Stimulated activated CD4-positive, alpha-beta T cell treated with anti-CD3 and anti-CD28 coated beads, Interleukin-12 subunit alpha, Interleukin-12 subunit beta, amount 100 ng/mL, for 4 hours (primary cell): ENCODE measurements at places on chromosomes 2 and 18.

DNA sequence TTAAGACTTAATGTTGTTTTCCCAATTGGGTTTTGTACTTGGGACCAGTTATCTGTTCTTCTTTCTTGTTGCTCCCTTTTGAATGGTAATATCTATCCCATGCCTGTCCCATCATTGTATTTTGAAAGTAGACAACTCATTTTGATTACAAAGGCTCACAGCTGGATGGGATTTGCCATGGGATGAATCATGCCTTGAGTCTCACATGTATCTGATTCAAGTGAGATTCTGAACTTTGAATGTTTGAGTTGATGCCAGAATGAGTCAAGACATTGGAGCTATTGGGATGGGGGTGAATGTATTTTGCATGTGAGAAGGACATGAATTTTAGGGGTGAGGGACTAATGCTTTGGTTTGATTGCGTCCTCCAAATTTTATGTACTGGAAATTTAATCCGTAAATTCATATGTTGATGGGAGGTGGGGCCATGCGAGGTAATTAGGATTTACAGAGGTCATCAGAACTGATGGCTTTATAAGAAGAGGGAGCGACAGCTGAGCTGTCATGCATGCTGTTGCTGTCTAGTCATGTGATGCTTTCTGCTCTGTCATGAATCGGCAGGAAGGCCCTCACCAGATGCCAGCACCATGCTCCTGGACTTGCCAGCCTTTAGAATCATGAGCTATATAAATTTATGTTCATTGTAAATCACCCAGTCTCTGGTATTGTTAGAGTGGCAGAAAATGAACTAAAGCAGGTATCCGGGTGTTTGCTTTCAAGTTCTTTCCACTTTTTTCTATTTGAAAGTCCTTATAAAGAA lies 741.3 kb upstream of the RAB6C start:
- no peak for DNase-seq

DNA sequence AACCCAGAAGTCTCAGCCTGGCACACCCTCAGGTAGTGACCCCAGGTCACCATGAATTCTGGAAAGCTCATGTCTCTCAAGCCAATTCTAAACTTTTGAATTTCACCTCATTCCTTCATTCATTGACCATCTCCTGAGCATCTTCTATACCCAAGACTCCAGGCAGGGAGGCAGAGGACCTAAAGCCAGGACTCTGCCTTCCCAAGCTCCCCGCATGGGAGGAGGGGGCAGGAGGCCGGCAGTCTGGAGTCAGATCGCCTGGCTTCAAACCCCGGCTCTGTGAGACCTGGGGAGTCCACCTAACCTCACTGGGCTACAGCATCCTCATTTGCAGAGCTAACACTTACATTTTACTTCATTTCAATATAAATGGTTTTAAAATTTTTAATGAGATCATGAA lies 59.0 kb downstream of the SMAD7 start:
- no peak for DNase-seq

GRCh38 chr2:135245071-135245470 lies 193.0 kb downstream of the RAB3GAP1 start:
- no peak for DNase-seq

DNA sequence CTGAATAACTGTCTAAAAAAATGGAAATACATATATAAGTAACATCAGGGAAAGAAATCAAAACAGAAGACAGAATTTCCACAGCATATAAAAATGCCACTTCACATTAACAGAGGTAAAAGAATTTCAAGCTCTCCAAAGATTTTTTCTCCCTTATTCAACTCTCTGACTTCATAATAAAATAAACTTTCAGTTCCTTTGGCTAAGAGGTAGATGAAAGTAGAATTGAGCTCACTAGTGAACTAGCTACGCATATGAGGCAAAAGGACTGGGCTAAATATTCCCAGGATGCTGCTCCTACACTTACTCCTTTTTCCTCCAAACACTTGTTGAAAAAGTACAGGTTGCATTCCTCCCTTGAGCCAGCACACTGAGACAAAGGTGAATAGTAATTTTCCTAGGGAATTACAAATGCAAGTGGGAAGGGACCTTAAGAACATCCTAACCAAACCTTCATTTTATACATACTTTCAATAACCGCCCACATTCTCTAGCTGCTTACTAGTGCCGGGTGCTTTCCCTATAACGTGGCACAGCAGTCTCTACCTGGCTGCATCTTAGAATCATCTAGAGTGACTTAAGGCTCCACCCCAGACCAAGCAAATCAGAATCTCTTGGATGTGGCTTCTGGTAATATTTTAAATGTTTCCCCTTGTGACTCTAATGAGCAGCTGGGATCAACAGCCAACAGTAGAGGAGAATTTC lies 136.6 kb downstream of the MTCL1 start:
- no peak for DNase-seq

DNA sequence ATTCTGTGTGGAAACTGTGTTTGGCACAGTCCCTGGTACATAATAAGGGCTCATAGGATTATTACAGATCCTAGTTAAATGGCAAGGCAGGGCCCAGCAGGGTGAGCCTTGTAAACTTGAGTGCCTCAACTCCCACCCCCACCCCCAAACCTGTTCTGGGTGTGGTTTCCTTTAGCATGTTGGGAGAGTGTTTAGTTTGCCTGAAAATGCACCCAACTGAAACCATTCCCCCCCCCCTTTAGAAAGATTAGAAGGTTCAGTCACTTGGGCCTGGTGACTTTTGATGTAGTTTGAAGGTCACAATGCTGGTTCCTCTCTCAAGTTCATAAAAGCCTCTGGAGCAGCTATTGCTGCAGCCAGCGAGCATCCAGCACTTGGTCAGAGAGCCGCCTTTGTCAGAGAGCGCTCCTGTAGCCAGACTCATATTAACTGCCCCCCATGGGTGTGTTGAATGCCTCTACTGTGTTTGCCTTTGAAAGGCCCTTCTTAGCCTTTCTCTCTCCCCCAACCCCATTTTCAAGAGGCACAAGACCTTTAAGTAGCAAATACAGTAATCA lies 113.7 kb downstream of the SPTBN1 start:
- DNase-seq = no peak

DNA sequence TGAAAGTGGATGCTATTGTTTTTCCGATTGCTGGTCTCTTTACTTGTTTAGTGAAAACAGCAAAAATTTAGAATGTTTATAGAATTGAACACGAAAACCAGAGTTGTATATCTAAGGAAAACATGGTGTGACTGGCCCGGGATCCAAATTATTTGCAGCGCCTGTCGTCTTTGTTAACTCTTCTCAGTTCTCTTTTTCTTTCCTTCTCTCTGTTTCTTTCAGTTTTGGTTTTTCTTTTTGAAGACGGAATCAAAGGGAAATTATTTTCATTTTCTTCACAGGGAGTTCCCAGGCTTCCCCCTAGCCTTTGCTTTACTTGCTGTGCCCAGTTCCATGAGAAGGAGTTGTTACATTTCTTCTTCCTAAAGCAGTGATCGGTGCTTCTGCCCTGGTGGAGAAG lies 76.0 kb downstream of the AGAP1 start:
- DNase-seq = no peak

DNA sequence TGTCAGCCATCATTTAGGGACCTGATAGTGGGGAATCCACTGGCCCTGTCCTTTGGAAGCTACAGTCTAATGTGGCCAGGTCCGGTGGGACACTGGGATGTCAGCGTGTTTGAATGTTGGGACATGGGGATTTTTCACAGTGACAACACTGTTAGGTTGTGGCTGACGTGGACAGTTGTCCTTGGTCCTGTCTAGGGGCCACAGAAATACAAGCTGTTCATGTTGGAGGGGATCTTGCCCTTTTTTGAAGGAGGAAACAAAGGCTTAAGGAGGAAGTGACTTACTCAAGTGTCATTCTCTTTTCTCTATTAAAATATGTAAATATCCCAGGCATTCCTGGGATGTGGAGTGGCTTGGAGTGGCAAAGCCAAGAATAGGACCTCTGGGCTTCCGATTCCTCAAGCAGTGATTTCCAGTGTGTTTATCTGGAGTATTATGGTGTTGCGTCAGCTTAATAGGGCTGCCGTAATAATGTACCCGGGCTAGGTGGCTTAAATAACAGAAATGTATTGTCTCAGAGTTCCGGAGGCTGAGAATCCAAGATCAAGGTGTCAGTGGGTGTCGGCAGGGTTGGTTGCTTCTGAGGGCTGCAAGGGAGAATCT lies 8.5 kb downstream of the ACOXL start:
- DNase-seq = no peak

DNA sequence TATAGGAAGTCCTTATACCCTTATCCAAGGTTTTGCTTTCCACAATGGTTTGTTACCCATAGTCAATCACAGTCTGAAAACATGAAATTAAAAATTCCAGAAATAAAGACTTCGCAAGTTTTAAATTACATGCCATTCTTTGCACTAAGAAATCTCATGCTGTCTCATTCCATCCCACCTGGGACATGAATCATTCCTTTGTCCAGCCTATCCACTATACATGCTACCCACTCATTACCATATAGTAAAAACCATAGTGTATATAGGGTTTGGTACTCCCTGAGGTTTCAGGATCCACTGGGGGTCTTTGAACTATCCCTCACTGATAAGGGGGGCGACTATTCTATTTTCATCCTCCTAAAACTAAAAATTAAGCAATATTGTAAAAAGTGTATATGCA lies 17.0 kb downstream of the SP3 start:
- DNase-seq = no peak

DNA sequence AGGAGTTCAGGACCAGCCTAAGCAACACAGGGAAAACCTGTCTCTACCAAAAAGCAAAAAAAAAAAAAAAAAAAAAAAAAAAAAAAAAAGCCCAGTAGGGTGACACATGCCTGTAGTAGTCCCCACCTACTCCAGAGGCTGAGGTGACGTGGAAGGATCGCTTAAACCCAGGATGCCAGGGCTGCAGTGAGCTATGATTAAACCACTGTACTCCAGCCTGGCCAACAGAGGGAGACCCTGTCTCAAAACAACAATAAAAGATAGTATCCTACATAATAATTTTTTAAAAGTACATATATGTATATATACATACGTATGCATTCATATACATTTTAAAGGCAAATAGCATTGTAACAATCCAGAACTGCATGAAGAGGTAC lies 51.7 kb downstream of the SOS1 start:
- no peak for DNase-seq

GRCh38 chr2:55232863-55233657 lies 572 bp downstream of the RPS27A start:
- peak; percentile 41 for DNase-seq

GRCh38 chr2:218381916-218382366 lies at the start of gene SLC11A1:
SLC11A1 (plus strand) TSS chr2:218382273; CDS start chr2:218382369, 96 bp downstream.
- no peak for DNase-seq

DNA sequence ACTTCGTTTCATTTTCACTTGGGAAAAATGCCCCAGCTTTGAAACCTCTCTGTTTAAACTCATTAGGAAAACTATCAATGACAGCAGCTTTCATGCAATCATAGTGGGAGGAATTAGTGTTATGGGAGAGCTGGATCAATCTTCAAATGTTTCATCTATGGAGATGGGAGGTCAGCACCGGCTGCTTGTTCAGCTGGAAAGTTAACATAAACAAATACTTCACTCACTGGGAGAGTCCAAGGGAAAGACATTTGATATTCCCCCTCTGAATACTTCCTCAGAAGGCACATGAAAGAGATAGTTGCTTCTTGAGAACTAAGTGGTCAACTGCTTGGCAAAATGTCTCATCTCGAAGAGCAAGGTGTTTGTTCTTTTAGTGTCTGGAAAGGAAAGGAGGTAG lies 7.3 kb downstream of the LYPD1 start:
- no peak for DNase-seq

DNA sequence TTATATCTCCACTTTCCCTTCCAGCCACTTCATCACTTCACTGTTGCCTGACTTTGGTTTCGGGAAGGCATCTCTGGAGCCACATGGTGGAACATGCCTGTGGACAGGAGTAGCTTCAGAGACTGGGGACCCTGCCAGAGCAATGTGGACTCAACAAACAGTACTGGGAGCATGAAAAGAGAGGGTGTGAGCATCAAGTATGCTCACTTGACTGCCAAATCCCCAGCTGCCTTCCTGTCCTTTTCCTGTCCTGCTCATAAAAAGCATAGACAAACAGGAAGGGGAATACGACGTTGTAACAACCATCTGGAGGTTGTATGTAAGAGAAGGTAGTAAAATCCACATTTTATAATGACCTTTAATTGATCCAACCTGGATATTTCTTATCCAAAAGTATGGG lies 61.3 kb upstream of the CSRNP3 start:
- DNase-seq = no peak

DNA sequence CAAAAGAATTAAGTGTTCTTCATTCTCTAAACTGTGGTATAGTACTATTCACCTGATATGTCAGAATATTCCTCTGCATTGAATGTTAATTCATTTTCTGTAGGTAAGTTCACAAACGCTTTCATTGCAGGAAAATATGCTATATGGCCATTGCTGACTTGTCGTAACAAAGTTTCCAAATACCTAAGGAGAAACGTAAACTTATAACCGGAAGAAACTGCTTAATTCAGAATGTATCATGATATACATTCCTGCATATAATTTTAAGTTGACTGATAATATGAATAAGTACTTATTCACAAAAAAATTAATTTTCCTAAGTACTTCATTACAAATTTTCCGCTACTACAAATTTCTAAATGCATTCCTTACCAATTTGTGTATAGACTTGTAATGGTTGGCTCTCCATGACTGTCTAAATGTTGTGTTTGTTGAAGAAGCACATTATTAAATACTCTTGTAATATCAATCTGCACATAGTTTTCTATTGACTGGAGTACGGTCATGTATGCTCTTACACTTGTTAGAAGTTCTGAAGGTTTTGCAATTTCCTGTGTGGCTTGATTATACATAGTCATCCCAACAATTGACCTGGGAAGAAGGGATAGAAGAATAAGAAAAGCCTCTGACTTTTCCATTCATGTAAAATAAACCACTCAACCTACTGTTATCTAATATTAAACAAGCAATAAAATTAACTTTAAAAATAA lies 85.4 kb downstream of the NCKAP1 start:
- DNase-seq = no peak

GRCh38 chr2:47126783-47127182 lies 28.3 kb downstream of the STPG4 start:
- no peak for DNase-seq

GRCh38 chr2:128662051-128662471 lies 343.4 kb upstream of the HS6ST1 start:
- no peak for DNase-seq
